H54 (cell line): ENCODE measurements at places on chromosomes 13 and 19.

GRCh38 chr13:90719461-90719860 is 628.0 kb upstream of the MIR17HG start:
- DNase-seq, result no peak

GRCh38 chr13:110338441-110339101 is 31.5 kb downstream of the COL4A2 start:
- no peak for DNase-seq

DNA sequence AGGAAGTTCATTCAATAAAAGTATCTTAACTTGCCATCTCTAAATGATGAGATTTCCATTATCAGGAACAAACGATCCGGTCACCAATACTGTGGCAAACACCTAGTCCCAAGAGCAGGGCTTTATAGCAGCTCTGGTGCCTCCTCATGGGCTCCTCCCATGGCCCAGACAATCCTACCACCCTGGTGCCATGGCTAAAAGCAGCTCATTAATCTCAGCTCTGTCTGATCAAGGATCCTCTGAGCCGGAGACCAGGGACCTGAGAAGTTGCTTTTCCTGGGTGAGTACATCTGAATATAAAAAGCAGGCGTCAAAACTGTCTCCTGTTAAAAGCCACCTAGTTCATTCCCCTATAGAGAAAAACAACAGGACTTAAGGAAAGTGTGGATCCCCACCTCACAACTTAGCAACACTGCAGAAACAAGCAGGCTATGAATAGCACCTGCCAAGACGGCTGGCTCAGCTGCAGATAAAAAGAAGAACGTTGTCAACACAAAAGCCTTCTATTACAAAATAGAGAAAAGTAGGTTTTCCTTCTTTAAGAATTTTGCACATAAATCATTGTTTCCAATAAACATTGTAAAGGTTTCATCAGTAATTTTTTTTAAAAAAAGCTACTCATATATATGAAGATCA is 30.3 kb downstream of the TSHZ3 start:
- no peak for DNase-seq

- DNase-seq, result no peak
These were observed 70.4 kb downstream of the TSHZ3 start for GRCh38 chr19:31278555-31279435.
